ENCODE measurements at places on chromosomes 2 and 18.

- DNase-seq = no peak
Observed at GRCh38 chr2:121562269-121563176, 31.8 kb downstream of the RNU4ATAC start.

GRCh38 chr2:35585972-35586371 lies 769.6 kb upstream of the CRIM1 start:
- DNase-seq = no peak

DNA sequence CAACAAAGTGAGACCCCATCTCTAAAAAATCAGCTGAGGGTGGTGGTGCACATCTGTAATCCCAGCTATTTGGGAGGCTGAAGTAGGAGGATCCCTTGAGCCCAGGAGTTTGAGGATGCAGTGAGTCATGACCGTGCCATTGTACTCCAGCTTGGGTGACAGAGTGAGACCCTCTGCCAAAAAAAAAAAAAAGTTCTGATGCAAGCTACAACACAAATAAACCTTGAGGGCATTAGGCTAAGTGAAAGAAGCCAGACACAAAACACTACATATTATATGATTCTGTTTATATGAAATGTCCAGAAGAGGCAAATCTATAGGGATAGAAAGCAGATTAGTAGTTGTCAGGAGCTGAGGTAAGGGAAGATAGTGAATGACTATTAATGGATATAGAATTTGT lies 13.0 kb downstream of the YWHAQ start:
- DNase-seq = no peak

DNA sequence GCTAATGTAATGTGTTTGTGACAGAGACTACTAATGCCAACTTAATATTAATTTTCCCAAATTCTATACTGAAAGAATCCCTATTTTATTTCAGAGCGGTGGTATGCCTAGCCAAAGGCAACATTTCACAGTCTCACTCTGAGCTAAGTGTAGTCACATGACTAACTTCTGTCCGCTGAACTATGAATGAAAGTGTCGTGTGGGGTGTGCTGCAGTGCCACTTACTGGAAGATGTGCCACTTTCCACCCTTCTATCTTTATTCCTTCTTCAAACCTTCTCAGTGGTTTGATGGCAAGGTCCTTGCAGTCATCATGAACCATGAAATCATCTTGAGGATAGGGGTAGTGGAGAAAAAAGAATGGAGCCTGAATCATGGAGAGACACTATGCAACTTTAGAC lies 47.3 kb upstream of the C1D start:
- no peak for DNase-seq

DNA sequence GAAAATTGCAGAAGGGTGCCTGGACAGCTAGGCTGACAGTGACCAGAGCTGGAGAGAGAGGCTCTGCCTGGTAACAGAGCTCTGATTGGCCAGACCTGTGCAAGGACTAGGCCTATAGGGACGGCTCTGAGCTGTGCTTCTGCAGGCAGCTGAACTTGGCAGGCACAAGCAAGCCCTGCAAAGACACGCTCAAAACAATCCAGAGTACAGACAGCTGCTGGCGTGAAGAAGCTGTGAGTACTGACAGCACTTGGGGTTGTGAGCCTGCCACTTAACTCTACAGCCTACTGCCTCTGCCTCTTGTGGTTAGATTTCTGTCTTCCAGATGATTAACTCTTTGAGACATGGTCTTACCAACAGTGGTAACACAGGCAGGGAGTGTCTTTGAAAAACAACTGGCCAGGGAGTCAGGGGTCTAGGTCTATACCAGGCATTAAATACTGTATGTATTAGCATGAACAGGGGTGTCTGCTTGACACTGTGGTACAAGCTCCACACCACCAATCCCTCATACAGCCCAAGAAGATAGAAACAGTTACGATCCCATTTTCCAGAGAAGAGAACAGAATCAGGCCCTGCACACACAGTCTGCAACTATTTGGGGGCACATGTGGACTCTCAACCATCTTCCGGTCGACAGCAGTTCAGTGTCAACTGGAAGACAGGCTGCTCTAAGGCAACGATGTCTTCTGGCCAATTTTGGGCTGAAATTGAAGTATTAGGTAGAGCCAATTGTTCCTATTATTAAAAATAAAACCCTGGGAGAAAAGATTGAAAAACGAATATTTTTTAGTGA lies 568.4 kb downstream of the TNS1 start:
- DNase-seq = peak; percentile 89

- DNase-seq = no peak
Observed at GRCh38 chr2:37477921-37478320, 133.5 kb downstream of the QPCT start.

DNA sequence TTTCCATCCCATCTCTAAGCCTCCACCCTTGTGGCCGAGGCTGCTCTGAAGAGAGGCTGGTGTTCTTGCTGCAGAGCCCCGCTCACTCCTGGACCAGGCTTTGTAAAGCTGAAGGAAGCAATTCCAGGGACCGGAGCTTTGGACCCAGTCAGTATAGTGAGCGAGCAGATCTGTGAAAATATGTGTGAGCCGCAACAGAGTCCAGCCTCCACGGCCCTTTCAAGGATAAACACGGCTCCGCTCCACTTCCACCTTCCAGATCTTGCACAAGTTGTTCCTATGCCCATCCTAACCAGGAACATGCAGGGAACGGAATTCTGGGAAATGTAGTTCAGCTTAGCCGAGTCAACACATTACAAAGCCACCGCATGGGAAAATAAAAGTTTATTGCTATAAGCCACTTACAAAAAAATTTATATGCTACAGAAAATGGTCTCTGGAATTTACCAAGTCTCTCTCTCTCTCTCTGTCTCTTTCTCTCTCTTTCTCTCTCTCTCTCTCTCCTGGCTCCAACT lies 151.7 kb upstream of the ZNF521 start:
- DNase-seq = peak; percentile 63

GRCh38 chr2:103860016-103860415 lies 993.9 kb upstream of the POU3F3 start:
- DNase-seq = no peak

DNA sequence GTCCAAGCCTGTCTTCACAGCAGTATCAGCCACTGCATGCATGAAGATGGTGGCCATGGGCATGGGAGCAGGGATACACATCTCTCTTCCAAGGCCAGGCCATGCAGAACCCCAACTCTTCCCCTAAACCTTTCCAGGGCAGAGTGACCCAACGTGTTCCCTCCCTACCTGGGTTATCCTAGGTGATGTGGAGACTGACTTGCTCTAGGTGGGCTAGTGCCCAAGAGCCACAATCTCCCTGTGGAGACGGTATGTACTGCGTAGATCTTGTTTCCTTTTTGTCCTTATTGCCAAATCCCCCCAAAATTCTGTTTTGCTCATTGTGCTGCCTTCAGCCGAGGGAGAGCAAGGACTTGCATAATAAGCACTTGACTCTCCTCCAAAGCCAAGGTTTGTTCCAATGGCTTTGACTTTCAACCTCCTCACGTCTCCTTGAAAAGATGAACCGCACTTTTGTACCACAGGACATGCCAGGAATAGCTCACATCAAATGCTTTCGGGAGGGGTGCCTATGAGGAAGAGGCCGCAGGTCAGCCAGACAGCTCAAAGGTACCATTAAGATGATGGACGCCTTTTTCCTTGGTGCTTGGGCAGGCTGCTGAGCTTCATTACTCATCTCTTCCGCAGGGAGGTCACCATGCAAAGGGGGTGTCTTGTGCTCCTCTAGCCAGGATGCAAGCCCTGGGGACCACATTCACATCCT lies 76.2 kb upstream of the GLI2 start:
- no peak for DNase-seq

- DNase-seq = no peak
Observed at GRCh38 chr18:36890598-36890997, 61.7 kb downstream of the KIAA1328 start.

DNA sequence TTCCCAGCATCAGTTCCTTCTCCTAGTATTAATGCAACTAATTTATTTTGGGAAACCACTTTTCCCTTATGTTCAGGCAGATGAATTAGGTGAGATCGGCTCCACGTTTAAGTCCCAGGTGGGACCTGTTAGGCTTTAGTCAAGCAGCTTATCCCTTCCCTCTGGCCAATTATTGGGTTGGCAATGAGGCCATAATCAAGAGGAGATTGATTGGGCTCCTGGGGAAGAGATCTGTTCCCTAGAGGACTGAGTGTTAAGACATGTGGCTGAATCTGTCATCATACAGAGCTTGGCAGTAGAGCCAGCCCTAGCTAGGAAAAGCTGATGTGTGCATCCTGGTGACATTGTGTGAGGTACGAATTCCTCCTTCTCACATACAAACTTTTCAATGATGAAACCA lies 104.4 kb downstream of the PTH2R start:
- DNase-seq = no peak

GRCh38 chr2:57821088-57821487 lies 225.5 kb upstream of the VRK2 start:
- no peak for DNase-seq

DNA sequence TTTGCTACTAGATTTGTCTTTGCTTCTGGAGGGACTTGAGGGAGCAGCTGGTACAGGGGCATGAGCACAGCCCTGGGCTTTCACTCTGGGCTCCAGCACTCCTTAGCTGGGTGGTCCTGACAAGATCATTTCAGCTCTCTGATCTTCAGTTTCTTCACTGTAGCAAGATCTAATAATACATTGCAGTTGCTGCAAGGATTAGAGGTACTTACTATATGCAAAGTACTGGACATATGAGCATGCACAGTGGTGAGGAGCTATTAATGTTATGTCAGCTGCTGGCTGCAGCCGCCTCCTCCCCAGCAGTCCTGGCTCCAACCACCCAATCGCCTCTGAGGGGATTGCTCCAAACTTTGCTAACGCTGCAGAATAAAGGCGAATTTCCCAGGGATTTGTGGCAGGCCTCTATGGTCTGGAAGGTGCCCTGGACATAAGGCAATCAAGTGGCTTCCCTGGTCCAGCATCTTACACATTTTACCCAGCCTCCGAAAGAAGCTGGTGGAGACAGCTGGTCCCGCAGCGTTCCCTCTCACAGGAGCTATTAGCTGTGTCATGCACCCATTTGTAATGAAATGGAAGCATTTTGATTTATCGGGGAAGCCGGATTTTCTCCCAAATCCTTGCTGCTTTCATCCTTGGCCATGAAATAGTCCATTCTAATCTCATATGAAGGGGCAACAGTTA lies 96.7 kb downstream of the RHOB start:
- no peak for DNase-seq

- DNase-seq = no peak
Observed at GRCh38 chr2:174376967-174377366, 18.6 kb upstream of the SCRN3 start.

- peak; percentile 39 for DNase-seq
Observed at GRCh38 chr18:35076135-35076924, 35.1 kb downstream of the MAPRE2 start.

- no peak for DNase-seq
Observed at GRCh38 chr2:188734691-188735090, 239.5 kb upstream of the COL3A1 start.

GRCh38 chr2:202007983-202008354 lies 25.7 kb upstream of the FZD7 start:
- DNase-seq = no peak

GRCh38 chr2:26274058-26274613 lies 29.4 kb downstream of the HADHB start:
- no peak for DNase-seq

DNA sequence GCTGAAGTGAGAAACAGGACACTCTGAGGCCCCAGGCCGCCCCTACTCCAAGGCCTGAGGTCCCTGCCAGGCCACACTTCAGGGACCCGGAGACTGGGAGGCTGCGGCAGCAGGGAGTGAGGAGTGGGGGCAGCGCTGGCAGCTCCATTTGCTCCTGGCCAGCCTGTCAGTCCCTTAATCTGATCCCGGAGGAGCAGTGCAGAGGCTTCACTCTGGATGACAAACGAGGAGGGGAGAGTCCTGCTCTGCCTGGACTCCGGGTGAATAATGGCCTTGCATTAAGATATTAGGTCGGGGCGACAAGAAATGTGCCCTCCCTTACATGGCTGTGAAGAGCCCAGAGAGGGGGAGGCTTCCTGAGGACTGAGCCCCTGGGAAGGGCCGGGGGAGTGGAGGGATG lies 14.3 kb upstream of the PRSS56 start:
- DNase-seq = no peak

GRCh38 chr2:8552293-8552801 lies 129.5 kb upstream of the ID2 start:
- DNase-seq = no peak

GRCh38 chr18:1663879-1664705 lies 759.4 kb downstream of the ADCYAP1 start:
- no peak for DNase-seq

GRCh38 chr2:113966171-113966570 lies 76.3 kb downstream of the ACTR3 start:
- DNase-seq = no peak

DNA sequence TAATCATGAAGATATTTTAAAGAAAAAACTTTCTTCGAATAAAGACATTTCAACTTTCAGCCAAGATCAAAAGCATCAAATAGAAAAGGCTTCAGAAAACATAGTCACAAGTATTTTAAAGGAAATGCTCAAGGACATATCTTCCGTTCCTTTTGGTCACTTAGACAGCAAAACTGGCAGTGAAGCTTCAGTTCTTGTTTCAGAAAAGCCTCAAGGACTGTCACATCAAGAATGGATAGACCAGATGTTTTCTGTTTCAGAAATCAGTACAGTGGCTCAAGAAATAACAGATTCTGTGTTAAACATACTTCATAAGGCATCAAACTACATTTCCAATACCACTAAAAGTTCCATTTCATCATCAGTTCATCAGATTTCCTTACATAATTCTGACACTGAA lies 51.8 kb downstream of the FSIP2 start:
- DNase-seq = no peak

DNA sequence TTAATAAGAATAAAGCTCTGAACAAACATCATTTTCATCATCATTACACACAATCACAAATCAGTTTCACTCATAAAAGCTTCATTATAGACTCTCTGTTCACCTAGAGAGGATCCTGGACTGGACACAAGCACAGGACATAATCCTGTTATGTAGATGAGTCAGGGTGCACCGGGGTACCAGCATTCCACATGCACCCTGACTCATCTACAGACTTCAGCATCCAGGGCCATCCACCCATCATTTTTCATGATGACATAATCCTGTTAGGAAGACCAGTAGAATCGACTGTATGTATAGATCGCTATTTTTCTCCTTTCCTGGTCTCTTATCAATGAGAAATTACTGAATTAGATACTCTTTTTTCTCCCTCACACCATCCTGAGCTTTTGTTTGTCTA lies 73.7 kb upstream of the PIK3C3 start:
- no peak for DNase-seq

GRCh38 chr2:101743288-101743687 lies 45.8 kb downstream of the MAP4K4 start:
- DNase-seq = no peak

DNA sequence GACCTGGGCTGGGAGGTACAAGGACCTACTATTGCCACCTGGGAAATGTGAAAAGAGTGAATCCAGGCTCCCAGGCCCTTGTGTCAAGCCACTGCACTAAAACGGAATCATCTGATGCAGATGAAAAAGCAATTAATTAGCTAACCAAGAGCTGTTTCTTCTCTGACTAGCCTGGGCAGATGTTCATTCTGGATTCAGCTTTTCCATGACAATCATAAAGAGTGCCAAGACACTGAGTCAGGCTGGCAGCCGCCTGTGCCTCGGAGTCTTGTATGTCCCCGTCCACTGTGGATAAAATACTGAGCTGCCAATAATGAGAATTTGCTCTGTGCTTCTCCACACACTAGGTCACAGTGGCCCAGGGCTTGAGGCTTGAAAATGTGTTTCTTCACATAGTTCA lies 21.7 kb upstream of the LCLAT1 start:
- no peak for DNase-seq

All from HFF-Myc (cell line).